Central memory CD8-positive, alpha-beta T cell (primary cell): ENCODE measurements at places on chromosomes 5 and 9.

GRCh38 chr9:4573634-4574389, 83.5 kb downstream of the SLC1A1 start:
- no peak for DNase-seq

- no peak for DNase-seq
Observed at GRCh38 chr5:93741136-93741811, at the start of gene POU5F2. Gene POU5F2 (minus strand): TSS chr5:93741600. CDS start chr5:93741563, 37 bp downstream.

- DNase-seq: no peak
Observed at GRCh38 chr5:76546497-76547102, 76.6 kb downstream of the F2RL2 start.

DNA sequence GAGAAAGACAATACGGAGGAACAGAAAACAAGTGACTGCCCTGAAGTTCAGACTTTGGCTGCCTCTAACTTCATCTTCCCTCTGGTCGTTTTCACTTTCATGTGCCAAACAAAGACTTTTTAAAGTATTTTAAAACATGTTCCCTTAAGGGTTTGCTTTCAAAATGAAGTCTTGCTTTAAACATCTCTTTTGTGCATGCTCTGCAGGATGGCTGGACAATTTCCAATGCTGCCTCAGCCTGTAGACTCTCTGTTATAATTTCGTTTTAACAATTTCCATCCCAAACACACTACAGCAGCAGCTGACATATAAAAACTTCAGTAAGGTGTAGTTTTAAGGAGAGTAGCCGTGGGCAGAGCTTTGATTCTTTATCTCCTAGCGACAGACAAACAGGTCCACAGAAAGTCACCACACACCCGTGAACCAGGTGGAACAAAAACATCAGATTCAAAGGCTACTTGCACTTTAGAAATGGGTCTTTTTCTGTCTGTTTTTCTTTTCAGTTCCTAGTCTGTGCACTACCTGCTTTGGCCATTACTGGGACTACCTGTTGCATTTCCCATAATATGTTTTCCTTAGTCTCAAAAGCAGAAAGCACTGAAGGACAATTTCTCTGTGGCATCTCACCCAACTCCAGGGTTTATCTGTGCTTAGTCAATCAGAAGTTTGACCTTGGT, 308.9 kb downstream of the DTWD2 start:
- no peak for DNase-seq

GRCh38 chr5:40797273-40798011, 732 bp downstream of the PRKAA1 start:
- peak; percentile 60 for DNase-seq

DNA sequence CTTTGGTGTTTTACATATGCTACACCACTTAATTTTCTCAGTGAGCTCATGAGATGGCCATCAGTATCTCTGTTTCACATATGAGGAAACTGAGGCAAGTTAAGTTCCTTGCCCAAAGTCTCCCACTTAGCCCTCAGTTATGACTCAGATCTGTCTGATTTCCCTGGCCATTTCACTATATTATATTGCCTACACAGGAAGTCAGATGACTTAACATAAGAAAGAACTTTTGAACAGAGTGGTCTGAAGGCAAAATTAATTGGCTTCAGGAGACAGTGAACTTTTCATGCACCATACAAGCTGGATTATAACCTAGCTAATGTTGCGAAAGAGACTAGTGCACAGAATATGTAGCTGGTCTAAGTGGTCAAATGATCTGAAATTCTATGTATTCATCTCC, 221.6 kb downstream of the NFIB start:
- no peak for DNase-seq

DNA sequence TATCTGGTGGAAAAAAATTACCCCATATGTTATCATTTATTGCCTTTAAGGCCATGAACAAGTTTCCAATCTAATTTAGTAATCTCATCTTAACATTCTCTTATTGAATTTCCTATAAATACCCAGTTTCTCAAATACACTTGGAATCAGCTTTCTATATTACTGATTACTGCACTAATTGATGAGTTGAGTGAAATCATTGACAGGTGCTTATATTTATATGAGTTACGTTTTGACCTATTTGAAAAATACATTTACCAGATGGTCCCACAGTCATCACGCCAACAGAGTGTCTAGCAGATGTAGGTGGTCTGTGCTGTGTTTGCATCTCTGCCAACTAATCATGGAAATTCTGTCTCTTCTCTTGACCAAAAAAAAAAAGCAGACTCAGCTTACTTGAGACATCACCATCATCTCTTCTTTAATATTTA, 307.3 kb upstream of the NREP start:
- no peak for DNase-seq

- DNase-seq: no peak
Observed at GRCh38 chr5:39169081-39169480, 50.3 kb downstream of the FYB1 start.

DNA sequence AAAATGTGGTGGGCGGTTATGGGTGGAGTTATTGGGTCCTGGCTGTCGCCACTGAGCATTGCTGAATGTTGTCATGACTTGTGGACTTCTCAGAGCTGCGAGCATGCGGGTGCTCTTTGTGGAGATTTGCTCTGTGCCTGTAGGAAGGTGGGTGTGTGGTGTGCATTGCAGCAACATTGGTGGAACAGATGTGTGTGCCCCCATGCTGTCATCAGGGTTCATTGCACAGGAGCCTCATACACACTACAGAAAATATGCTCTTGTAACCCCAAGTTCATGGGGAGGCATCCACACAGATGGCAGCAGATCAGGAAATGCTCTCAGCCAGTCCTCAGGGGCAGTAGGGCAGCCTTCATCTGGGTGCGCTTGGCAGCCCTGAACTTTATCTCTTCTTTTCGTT, 55.9 kb upstream of the PHF2 start:
- no peak for DNase-seq

GRCh38 chr9:133257465-133257956, 17.5 kb downstream of the ABO start:
- DNase-seq: no peak

- no peak for DNase-seq
Observed at GRCh38 chr9:89312222-89312571, 1.2 kb downstream of the CKS2 start.

DNA sequence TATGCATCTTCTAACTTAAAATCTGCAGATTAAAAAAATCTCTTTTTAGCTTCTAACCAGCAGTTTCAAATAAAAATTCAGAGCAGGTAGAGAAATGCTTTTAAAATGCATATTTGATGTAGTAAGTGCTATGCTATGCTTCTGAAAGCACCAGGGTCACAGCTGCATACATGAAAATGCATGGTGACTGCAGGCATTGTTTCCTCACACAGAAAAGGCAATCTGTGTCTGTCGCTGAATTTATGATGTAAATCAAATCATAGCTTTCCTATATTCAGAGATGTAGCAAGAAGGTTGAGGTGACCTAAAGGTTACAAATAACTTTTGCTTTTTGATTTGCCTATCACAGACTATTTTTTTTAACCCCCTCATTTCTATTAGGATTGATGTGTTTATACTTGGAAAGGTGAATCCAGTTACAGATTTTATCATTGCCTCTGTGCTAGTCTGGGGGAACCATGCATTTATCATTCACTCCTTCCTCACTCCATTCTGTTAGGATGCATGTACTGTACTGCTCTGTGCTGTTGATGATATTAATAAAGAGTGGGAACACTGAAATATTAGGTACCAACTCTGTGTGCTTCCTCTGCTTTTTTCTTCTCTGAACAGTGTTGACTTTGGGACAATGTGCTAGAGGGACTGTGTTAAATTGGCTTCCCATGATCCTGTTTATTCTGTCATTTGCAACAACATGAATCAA, 65.6 kb downstream of the FOCAD start:
- DNase-seq: no peak

DNA sequence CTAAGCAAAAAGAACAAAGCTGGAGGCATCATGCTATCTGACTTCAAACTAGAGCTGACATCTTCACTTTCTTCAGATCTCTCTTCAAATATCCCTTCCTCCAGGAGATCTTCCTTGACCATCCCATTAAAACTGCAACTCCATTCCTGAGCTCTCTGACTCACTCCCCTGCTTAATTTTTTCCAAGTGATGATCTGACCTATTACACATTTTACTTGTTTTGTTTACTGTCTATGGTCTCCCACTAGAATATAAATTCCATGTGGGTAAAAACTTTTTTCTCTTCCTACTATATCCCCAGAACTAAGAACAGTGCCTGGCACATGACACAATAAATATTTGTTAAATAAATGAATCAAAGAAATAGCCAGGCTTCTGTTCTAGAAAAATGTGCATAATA, 87.5 kb downstream of the SLIT3 start:
- DNase-seq: no peak

DNA sequence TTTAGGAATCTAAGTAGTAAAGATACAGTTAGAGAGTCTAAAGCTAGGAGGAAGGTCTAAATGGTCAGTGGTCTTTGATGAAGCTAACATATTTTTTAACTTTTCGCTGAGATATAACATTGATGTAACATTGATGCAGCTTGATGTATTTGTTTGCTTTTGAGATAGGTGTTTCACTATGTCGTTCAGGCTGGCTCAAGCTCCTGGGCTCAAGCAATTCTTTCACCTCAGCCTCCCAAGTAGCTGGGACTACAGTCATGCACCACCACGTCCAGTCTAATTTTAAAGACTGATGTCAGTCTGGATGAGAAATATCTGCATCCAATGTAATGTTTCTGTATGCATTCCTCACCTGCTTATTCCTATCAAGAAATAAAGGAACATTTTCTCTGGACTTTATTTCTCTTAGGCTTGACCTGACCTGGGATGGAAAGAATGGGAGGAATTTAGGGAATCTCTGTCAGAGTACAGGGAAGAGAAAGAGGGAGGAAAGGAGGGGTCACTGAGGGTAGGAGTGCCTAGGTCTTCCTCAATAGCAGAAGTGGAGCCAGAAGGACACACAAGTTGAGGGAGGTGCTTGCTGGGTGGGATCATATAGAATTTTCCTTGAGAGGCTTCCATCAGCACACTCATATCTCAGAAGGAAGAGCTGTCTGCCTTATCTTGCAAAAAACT, 101.5 kb upstream of the GPBP1 start:
- DNase-seq: no peak
